ENCODE measurements at places on chromosomes 12 and 14.
A peak's percentile ranks its signal among the peaks of the same experiment; 100 is the strongest.

- no peak for DNase-seq
Observed at GRCh38 chr12:7485095-7485494, 18.5 kb downstream of the CD163 start.

DNA sequence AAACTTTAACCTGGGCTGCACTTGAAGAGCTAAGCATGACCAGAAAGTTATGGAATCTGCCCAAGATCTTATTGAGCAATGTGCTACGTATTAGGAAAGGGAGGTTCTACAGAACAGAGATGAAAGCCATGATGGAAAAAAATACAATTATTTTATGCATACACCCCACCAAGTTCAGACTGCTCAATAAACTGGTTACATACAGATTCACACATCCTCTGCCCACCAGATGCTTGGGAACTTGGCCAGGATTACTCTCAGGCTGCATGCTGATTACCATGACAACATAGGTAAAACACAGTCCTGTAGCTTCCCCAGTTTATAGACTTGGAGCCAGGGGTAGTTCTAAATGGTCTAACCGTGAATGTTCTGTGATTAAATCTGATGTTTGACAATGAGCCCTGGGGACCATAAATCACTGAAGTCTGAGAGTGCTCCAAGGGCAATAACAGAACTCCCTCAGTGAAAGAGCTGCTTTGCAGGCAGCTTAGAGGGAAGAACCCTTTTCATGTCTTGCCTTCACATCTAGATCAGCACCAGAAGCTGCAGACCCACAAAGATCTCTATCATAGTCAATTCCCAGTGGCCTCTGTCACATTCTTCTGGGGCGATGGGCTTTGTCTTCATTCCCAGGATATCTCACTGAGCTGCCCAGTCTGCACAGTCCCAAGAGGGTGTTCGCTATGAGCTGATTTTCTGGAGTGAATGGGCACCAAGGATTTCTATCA is 232.2 kb downstream of the EMP1 start:
- no peak for DNase-seq

- no peak for DNase-seq
Observed at GRCh38 chr12:127635838-127636237, 631.1 kb upstream of the TMEM132C start.

- no peak for DNase-seq
Observed at GRCh38 chr12:101407049-101407435, 530 bp downstream of the ARL1 start.

DNA sequence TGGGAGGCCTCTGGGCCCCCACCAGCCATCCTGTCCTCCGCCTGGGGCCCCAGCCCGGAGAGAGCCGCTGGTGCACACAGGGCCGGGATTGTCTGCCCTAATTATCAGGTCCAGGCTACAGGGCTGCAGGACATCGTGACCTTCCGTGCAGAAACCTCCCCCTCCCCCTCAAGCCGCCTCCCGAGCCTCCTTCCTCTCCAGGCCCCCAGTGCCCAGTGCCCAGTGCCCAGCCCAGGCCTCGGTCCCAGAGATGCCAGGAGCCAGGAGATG is 729 bp upstream of the GAPDH start:
- no peak for DNase-seq

GRCh38 chr12:95339086-95339788 is 121.6 kb downstream of the VEZT start:
- DNase-seq: no peak

- DNase-seq: no peak
Observed at GRCh38 chr14:93619176-93619793, 169.0 kb downstream of the PRIMA1 start.

- DNase-seq: no peak
Observed at GRCh38 chr12:108911915-108912314, 32.0 kb downstream of the DAO start.

GRCh38 chr12:26847431-26847830 is 14.4 kb upstream of the ITPR2 start:
- no peak for DNase-seq

DNA sequence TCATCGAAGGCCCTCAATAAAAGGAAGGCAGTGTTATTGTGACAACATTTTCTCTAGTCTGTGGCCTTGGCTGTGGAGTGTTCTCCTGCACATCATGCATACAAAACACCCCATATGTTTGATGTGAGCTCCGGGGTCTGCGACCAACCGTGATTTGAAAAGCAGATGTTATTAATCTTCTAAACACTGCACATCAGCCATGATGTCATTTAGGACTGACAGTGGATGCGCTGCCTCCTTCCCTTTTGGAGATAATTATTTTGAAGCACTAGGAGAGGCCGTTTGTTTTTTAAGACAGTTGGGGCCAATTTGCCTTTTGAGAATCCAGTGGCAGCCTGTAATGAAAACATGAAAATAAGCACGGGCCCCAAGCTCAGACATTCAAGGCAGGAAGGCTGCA is 1041.6 kb downstream of the BCL11B start:
- DNase-seq: no peak

DNA sequence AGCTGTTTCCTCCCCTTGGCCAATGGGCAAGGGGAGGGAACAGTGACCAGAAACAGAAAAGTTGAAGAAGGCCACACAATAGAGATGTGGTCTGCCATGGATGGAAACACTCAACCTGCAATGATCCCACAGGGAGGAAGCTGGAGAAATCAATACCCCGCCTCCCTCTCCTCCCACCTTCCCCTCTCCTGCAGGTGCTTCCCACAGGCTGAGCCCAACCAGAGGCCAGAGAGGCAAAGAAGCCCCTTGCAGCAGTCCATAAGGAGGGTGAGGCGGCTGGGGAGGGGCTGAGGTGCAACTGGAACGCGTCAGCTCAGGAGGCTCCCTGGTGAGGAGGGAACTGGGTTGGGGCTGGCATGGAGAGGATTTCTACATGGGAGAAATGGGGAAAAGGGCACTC is 84.0 kb downstream of the RNF34 start:
- DNase-seq: no peak

DNA sequence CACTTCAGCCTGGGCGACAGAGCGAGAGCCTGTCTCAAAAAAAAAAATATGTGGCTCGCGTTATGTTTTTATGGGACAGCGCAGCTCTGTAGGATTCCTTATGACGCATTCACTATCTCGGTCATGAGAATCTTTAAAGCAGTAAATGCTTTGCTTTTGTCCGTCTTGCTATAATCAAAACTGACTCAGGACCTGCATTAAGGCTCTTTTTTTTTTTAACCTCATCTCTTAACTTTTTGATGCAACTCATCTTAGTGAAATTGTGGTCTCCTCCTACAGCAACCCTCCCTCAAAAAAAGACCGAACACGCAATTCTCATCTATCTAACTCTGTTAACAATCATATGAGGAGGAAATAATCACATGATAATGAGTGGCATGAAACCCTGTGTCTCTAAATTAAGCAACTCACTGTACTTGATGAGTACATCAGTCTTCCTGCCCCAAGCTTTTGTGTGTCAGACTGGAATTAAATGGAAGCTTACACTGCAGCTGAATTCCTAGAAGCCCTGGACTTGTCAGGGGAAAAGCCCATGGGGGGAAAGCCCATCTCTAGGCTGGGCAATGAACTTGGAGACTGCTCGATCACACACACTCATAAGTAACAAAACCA is 4.3 kb downstream of the P2RX4 start:
- no peak for DNase-seq

DNA sequence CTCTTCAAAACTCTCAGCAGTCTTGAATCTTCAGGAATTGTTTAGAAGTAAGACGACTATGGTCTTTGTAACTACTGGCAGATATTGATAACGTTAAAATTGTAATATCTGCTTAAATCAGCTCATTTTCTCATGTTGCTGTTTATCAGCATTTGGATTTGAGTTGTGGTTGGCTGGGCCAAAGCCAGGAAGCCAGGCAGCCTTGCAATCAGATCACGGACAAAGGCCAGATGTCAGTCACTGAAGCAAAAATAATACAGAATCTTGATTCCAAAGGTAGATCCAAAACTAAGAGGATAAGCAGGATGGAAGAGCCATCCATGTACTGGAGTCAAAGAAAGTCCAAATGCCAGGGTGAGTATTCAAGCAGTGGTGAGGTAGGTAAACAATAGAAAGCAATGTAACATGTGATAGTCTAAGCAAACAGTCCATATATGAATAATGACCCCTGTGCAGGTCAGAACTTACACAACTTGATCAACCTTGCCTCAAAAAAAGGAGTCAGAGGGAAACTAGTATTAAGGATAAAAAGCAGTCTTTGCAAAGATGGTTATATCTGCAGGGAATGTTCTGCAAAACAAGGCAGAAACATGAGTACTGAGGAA is 95.8 kb upstream of the RAP1B start:
- no peak for DNase-seq

DNA sequence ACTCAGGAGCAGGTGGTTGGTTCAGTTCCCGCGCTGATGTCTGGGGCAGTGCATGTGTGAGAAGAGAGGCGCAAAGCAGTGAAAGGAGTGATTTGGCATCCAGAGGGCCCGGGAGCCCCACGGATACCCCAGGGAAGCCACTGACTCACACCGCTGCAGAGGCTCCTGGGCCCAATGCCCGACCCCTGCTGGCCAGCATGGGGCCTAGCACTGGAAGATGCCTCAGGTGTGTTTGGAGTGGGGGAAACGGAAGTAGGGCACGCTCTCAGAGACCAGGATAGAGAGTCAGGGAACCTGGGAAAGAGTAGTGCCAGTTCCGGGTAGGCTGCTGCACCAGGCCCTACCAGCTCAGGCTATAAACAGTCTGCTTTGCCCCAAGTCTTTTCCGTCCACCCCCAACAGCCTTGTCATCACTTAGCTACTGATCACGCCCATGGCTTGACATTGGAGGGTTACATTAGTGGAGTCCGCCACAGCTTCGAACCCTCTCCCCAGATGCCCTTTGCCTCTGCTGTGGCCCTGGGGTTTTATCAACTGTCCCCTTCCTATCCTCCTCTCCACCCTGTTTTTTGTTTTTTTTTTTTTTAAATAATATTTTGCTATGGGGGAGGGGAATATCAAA is 9.5 kb upstream of the CSAD start:
- DNase-seq: peak; percentile 26
